ENCODE measurements at places on chromosomes 1 and 21.

- DNase-seq: no peak
These were observed 469.8 kb downstream of the USP25 start for GRCh38 chr21:16199539-16199938.

DNA sequence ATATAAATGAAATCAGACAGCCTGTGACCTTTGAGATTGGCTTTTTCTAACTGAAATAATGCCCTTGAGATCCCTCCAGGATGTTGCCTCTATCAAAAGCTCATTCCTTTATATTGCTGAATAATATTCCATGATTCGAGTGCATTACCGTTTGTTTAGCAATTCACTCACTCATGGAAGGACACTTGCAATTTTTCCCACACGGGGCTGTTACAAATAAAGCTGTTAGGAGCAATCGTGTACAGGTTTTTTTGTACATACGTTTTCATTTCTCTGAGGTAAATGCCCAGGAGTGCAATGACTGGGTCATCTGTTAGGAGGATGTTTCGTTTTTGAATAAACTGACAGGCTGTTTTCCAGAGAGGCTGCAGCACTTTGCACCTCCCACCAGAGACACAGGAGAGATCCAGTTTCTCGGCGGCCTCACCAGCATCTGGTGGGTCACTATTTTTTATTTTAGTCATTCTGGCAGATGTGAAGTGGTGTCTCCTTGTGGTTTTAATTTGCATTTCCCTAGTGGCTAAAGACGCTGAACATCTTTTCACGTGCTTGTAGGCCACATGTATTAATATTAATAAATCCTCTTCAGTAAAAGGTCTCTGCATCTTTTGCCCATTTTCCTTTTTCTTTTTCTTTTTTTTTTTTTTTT is 11.0 kb downstream of the PRDM15 start:
- DNase-seq: peak; percentile 63

DNA sequence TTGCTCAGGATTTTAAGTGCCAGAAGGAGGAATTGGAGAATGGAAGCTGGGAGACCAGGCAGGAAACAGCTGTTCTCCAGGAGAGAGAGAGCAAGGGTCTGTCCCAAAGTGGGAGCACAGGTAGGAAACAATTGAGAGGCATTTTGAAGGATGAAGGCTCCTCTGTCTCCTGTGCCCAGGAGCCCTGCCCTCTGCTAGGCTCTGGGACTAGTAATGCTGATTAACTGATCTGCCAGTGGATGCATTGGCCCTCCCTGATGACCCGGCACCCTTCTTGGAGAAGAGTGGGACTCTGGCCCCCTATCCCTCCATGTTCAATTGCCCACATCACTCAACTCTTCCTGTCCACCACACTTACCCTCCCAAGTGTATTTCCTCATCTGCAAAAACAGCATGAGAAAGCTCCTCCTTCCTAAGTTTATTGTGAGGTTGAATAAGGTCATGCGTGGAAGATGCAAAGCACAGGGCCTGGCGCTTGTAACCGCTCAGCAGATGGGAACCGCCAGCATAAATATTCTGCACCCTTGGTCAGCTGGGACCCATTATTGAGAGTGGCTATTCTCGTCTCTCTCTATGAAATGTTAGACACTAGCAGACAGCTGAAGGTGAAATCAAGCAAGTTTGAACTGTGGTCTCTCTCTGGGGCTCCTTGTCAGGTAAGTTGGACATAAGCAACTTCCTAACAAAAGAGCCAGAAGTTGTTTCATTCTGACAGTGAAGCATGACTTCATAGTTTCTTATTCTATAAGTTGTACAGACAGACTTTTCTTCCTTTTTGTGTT is 63.0 kb upstream of the ANGPTL1 start:
- no peak for DNase-seq

GRCh38 chr1:58789996-58790660 is 6.3 kb upstream of the JUN start:
- DNase-seq: no peak

DNA sequence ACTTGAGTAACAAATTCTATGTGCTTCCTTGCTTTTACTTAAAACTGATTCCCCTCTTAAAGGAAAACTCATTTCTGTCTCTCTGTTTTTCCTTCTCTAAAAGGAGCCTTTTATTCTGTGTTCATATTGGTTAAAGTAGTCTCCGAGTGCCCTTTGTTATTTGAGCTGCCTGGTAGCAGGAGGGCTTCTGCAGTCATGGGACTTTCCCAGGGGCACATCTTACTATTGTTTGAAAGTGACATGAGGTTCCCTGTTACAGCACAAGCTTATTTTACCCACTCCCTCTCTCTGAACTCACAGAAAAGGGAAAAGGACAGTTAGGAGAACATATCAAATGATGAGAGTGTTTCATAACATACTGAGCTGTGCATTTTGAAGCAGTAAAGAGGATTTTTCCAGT is 58.1 kb upstream of the ANGPTL1 start:
- DNase-seq: no peak

DNA sequence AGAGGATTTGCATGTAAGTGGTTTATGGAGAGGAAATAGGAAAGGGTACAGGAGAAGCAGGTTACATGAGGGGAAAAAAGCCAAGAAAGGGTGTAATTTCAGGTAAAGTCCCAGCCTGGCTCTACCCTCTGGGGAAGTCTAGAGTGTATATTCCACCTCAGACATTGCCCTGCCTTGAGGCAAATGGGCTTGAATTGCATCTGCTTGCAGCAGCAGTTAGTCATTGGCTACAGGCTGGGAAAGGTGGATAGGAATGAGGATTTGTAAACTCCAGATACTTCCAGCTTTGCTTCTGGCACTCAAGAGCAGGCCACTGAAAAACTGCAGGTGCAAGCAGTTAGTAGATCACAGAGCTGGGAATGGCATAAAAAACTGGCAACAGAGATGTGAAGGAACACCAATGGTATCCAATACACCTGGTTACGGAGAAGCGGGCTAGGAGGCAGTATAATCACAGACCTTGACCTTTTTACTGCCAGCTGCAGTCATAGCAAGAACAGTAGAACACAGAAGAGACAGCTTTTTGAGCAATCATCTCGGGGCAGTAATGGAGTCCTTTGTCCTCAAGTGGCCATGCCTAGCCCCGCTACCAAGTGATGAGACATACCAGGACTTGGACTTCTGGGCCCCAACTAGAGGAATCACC is 226.9 kb upstream of the NRIP1 start:
- no peak for DNase-seq

DNA sequence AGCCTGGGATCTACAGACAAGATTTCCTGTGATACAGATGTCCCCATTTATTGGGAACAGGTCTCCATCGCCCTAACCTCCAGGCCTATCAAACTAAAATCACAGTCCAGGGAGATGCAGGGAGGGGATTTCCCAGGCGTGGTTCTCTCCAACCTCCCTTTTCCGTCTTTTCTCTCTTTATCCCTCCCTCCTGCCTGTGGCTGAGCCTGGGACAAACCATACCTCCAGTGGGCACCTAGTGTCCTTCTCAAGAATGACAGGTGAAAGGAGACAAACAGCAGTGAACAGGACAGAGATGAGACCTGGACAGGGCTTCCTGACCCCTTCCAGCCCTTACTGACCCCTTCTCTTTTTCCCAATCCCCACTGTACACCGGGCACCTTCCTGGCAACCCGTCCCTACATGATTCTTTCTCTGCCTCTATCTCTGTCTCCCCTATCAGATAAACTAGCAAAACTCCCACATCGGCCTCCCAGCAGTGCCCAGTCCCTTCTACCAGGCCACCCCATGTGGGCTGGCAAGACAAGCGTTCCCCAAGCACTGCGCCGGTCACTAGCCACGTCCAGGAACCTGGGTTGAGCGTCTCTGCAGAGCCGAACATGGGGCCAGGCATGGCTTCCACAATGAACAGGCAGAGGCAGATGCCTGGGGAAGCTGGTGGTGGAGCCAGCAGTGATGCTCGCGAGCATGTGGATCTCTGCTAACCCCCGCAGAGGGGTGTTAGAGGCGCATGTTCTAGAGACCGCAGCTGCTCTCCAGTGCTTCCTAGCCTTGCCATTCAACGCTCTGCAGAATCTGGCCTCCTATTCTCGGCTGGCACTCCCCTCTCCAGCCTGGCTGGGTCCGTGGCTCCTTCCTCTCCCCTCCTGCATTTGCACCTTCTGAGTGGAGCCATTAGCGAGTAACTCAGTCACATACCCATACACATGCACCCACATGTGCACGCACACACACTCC is 54.7 kb downstream of the ELK4 start:
- DNase-seq: no peak

DNA sequence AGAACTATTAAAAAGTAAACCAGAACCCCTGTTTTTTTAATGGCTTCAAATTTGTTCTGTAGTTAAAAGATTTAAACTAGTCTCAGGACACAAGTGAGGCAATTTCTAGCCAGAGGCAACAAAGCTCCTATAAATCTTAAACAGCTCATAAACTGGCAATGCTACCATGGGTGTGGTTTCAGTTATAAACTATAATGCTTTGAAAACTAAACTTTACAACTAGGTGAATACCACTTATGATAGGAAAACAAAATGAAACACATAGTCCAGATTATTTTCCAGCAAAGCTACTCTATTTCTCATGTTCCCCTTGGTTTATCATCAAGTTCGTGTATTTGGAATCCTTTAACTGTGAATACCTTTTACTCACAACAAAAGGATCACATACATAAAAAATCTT is 282.5 kb downstream of the VAV3 start:
- DNase-seq: no peak

DNA sequence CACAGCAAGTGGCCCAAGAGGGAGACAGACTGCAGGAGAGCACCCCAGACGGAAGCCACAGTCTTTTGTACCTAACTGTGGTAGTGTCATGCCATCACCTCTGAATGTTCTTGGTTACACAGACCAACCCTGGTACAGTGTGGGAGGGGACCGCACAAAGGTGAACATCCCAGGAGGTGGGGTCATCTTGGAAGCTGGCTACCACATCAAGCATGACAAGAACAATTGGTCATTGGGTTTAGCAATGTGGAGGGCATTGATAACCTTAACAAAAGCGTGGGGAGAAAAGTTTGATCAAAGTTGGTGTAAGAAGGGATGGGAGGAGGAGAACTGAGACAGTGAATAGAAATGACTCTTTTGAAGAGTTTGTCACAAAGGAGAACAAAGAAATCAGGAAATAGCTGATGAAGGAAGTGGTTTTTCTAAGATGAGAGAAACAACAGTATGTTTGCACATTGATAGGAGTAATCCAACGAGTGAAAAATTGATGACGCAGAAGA is 87.1 kb upstream of the CACNA1E start:
- no peak for DNase-seq

DNA sequence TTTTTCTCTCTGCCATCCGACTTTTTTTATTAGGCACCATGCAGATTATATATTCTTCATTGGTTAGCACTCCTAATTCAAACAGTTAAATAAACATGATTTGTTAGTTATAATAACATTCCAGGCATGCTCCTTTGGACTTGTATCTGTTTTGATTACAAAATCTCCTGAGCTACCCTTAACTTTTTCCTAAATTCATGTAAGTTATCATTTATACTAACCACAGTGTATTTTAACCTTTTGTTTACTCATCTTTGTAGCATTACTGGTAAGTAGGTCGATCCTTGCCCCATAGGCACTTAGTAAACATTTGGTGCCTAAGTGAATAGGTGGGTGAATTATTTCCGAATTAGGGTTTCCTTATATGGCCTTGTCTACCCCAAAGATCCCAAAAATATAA is 43.8 kb downstream of the MIER1 start:
- no peak for DNase-seq

DNA sequence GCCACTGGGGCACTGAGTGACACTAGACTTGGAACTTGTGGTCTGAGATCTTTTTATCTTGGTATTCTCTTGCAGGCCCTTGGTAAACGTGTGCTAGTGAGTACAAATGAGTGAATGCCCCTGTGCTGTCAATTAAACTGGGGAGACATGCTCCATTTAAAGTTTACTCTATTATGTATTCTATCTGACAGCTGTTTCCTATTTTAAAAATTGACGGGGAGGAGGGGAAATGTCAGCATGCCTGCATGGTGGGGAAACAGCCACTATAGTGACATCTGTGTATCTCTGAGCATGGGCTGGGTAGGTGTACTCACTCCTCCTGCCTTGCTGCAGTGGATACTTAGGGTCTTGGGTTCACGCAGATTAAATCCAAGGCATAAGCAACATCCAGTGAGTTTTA is 59.0 kb upstream of the IKBKE start:
- DNase-seq: no peak

- no peak for DNase-seq
These were observed 82.4 kb upstream of the FGGY start for GRCh38 chr1:59214248-59215208.

GRCh38 chr1:153951801-153952200 is 5.3 kb upstream of the DENND4B start:
- no peak for DNase-seq
